Mesenchymal stem cell (in vitro differentiated cells and primary cell): ENCODE measurements at places on chromosomes 5 and 9.
A peak's percentile ranks its signal among the peaks of the same experiment; 100 is the strongest.

DNA sequence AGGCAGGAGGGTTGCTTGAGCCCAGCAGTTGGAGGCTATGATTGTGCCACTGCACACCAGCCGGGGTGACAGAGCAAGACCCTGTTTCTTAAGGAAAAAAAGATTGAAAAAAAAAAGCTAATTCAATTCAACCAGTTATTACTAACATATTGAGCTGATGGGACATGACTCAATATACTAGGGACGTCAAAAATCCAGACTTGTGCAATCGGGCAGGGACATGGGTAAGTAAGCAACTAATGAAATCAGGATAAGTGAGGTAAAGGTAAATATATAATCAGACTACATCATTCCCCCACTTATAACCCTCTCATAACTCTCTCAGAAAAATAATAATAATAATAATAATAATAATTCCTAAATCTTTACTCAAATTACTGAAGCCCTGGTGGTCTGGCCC lies 975 bp upstream of the HAVCR1 start:
- DNase-seq = no peak

DNA sequence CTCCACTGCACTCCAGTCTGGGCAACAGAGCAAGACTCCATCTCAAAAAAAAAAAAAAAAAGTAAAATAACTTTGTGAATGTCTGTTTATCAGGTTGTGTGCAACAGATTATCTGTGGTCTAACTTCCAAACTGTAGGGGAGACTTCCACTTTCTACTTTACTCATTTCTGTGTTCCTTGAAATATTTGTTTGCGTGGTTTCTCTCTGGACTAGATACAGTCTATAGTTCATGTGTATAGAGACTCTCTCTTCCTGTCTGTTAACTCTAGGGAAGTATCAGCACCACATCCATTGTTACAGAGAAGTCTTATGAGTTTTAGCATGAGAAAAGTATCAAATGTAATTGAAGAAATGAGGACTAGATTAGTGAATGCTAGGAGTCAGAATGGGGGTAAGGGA lies 168.3 kb downstream of the LPAR1 start:
- DNase-seq = no peak

- DNase-seq = peak; percentile 86
These were observed 40.3 kb upstream of the CDKN2AIPNL start for GRCh38 chr5:134451936-134452505.

GRCh38 chr5:172929371-172929838 lies 29.8 kb upstream of the RPL26L1 start:
- peak; percentile 80 for DNase-seq

- DNase-seq = peak; percentile 49
These were observed 80.3 kb downstream of the RXRA start for GRCh38 chr9:134406366-134407120.

DNA sequence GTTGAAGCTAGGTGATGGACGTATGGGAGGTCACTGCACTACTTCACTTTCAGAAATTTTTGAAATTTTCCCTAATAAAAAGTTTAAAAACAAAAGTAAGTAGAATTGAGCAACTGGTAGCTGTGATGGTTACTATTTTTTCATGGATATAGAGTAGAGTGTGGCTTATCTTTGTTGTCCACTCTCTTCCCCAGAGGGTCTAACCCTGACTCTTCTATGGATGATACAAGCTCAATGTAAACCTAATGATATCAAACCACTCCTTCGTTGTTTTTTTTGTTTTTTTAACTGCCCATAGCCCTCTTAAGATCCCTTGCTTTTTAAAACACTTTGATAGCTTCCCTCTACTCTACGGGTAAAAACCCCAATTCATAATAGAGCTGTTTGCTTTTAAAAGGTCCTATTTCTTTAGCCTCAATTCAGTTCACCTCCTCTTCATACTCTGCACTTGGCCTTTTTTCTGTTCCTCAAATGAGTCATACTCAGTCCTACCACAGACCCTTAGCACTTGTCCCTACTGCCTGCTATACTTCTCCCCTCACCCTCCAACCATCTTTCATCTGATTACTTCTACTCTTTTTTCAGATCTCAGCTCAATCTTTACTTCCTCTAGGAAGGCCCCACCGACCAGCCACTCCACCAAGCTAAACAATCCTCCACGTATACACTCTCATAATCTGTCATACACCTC lies 2.6 kb downstream of the HDAC3 start:
- no peak for DNase-seq

GRCh38 chr5:171295801-171296200 lies 13.2 kb upstream of the TLX3 start:
- DNase-seq = no peak

DNA sequence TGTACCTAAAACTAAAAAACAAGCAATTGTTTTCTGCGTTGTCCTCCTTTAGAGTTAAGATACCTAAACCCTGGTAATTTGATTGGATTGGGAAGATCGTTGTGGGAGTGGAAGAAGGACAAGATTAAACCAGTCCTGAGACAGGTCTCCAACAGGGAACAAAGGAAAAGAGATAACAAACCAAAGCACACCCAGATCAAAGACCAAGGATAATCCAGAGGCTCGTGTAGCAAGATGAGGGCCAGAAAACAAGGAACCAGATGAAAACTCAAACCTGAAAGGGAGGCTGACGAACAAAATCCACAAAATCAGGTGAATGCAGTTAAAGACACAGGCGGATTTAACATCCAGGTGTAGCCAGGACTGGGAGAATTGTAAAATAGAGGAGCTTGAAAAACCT lies 618.1 kb downstream of the SLCO4C1 start:
- DNase-seq = no peak

DNA sequence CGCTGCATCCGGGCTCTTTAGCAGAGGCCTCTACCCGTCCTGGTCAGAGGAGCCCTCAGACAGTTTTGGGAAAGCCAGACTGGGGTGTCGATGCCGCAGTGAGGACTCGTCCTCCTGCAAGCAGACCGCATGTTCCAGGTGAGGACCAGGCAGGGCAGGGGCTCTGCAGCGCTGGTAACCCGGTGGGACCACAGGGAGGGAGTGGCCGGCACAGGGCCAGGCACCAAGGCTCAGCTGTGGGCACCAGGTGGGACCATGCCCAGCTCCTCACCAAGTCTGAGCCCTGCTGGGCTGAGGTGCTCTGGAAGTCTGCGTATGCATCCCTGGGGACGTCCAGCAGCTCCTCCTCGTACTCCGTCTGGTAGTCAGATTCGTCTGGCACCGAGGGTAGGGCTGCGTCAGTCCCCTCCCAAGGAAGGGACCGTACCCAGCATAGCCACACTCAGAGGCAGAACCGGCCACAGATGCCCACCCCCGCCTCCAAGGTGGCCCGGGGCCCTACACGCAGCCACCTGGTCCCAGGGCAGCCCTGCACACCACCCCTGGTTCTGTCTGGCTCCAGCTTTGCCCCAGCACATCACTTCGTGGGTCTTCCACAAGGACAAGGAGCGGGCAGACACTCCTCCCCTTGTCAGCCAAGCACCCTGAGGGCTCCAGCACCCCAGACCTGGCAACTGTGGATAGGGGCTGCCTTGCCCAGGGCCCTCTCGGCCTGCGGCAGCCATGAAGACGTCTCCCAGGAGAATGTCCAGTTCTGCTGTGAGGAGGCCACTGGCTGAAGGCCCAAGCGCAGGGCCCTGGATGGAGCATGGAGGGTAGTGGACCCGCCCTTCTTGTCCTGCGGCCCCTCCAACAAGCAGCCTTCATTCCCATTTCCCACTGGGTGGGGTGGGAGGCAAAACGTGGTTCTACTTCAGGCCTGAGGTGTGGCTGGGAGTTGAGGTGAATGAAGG lies 1.5 kb upstream of the NSMF start:
- no peak for DNase-seq

- DNase-seq = no peak
These were observed 127.4 kb downstream of the PSAT1 start for GRCh38 chr9:78424299-78424698.

DNA sequence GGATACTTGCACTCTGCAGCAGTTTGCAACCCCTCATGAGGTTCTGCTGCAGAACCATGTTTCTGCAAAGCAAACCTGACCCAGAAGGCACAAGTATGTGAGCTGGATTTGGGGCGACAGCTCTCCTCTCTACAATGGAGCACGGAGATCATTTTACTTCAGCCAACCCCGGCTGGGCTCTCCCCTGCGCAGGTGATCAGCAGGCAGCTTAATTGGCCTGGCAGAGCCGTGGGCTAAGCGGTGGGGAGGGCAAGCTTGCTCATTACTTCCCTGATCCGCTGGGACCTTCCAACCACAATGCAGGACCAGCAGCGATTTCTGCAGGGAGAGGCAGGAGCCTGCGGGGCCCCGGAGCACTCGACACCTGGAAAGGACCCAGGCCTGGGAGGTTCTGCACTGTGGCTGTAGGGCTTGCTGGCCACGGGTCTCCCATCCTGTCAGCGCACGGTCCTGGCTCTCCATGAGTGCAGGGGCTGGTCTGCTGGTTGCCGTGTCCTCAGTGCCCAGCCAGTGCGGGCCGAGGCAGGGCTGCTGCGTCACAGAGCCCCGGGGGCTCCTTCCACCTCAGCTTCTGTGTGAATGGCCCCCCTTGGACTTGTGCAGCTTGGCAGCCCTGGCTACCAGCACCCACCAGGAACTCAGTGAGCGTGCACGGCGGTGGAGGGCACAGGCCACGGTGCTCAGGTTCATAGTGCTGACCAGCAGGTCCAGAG lies 51.8 kb upstream of the RAPGEF1 start:
- DNase-seq = no peak

DNA sequence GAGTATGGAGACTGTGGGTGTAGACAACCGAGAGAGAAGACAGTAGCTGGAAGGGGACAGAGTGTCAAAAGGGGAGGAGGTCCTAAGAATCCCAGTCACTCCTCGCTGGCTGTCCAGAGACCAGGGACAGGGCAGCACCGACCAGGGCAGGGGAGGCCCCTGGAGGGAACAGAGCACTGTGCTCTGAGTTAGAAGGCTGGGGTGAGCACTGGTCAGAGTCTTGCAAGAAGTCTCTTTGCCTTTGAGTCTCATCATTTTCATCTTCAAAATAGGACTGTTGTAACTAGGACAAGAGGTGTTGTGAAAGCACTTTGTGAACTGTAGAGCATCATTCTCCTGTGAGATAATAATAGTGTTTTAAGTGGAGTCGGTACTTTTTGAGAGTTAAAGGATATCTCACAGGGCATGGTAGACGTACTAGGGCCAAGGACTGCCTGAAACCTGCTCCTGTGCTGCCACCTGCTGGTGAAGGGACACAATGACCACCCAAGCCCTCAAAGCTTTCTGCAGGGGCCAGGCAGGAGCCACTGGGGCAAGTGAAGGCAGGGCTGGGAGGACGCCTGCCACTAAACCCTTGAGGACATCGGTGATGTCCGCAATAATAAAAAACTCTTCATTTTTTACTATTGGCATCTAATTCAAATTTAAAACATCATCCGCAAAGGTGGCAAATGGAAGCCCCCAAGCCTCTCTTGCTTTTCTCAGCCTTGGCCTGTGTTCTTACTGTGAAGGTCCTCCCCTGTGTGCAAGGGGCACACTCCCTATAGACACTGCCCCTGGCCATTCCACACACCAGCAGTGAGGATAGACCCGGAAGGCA lies 28.2 kb downstream of the SLC6A7 start:
- peak; percentile 83 for DNase-seq

- DNase-seq = no peak
These were observed 179.9 kb downstream of the COX7C start for GRCh38 chr5:86797677-86798076.
